ENCODE measurements at places on chromosomes 5 and 9.

DNA sequence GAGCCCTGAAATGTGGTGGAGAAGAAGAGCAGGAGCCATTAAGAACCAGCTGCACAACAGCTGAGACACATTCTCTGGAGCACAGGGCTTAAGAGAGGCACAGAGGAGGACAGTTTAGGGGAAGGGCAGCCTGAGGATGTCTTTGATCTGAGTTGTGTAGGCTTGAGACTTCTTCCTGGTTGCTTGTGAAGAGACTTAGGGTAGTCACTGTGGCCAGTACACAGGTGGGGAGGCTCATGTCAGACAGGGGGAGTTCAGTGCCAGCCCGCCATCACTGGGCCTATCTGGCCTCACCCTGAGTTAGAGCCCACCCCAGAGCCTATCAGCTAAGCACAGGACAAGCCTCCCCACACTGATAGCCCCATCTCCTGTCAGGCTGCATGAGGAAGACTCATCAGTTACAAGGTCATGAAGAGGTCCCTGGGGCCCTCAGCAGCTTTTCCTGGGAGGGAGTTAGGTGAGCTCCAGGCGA lies 19.8 kb downstream of the SLC22A4 start:
- DNase-seq = no peak

GRCh38 chr5:75303419-75303818 lies 33.6 kb upstream of the HMGCR start:
- no peak for DNase-seq

GRCh38 chr5:53426878-53427277 lies 53.6 kb upstream of the FST start:
- DNase-seq = no peak

GRCh38 chr5:81785322-81785721 lies 34.4 kb upstream of the SSBP2 start:
- DNase-seq = no peak

DNA sequence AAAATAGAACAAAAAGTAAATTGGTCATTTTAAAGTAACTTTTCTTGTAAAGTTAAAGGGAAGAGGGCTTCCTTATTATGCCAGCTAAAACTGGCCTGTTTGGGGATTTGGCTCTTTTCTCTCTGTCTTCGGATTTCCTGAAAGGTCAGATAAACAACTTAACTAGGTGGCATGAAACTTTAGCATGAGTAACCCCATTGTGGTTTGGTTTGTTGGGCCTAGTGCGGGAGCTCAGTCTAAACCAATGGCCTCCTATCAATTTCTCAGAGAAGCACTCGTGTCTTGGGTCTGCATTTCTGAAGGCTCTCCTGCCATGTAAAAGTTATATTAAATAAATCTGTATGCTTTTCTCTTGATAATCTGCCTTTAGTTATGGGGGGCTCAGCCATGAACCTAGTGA lies 48.5 kb upstream of the ANKH start:
- no peak for DNase-seq

GRCh38 chr9:101418518-101419430 lies 16.8 kb downstream of the ALDOB start:
- DNase-seq = no peak

DNA sequence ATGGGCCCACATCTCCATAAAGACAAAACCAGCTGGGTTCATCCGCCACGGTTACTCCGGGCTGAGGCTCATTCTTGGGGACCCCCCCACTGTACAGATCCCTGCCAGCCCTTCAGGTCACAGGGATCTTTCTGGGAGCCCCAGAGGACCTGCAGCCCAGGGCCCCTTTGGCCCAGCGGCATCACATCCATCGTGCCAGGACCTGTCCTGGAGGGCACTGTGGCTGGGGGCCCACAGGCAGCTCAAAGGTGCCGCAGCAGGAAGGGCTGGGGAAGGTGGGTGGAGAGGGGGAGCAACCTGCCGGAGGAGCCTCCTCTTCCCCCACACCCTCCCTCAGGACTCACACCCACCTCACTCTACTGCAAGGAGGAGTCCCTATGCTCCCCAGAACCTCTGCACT lies 252.8 kb downstream of the ROR2 start:
- DNase-seq = no peak

DNA sequence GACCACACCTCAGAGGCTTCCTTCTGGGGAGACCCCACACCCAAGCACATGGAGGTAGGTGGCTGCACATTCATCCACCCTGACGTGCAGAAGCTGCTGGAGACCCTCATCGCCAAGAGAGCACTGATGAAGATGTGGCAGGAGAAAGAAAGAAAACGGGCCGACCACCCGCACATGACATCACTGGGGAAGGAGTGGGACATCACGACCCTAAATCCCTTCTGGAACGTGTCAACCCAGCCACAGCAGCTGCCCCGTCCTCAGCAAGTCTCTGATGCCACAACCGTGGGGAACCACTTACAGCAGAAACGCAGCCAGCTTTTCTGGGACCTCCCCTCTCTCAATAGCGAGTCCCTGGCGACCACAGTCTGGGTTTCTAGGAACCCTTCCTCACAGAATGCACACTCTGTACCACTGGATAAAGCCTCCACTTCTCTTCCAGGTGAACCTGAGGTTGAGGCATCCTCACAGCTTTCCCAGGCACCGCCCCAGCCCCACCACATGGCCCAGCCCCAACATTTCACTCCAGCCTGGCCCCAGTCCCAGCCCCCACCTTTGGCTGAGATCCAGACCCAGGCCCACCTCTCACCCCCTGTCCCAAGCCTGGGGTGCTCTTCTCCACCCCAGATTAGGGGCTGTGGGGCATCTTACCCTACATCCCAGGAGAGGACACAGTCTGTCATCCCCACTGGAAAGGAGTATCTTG lies 3.0 kb downstream of the SPATA31E1 start:
- no peak for DNase-seq

DNA sequence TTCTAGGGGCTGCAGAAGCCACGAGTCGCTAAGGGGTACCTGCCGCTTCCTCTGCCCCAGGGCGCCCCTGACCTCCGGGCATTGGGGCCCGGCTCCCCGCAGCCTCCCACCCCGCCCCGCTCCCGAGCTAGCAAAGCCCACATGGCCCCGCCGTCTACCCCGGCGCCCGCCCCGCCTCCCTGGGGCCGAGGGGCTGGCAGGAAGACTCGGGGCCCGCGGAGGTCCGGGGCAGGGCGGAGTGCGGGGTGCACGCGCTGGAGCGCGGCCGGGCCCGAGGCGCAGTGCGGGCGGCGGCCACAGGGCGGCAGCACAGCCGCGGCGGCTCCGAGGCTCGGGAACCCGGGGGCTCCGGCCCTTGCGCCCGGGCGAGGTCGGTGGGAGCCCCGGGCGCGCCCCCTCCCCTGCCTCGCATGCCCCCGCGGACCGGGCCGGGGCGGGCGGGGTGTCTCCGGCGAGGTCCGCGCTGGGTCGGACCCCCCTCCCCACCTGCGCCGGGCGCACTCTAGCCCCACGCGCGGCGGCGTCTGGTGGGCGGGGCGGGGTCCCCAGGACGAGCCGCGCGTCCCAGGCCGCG lies 6.7 kb downstream of the NRARP start:
- peak; percentile 70 for DNase-seq

All from stimulated activated CD4-positive, alpha-beta T cell treated with anti-CD3 and anti-CD28 coated beads, Interleukin-15, amount 100 ng/mL, for 24 hours (primary cell).